Osteoblast (primary cell): ENCODE measurements at places on chromosomes 7 and 10. TPM values are rescaled to one million over a fixed set of nuclear protein-coding genes. Genes with fewer than 3 reads are reported as not detected.

The NXPH1 gene
- total RNA-seq, result not detected in 2 replicates

DNA sequence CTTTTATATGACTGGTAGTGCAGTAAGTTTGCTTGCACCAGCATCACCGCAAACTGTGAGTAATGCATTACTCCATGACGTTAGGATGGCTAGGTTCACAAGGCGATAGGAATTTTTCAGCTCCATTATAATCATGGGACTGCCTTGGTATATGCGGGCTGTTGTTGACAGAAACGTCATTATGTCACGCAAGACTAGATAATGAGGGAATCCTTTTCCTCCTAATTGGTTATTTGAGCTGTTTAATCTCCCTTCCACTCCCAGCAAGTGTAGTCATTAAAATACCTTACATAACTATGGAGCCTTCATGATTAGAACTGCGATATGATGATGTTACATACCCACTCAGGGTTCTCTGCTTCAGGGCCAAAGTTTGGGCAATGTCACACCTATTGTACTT, 17.3 kb downstream of the KLLN start:
- no peak for DNase-seq

- DNase-seq, result no peak
These were observed 211.1 kb downstream of the ZNF365 start for GRCh38 chr10:62585211-62585775.

DNA sequence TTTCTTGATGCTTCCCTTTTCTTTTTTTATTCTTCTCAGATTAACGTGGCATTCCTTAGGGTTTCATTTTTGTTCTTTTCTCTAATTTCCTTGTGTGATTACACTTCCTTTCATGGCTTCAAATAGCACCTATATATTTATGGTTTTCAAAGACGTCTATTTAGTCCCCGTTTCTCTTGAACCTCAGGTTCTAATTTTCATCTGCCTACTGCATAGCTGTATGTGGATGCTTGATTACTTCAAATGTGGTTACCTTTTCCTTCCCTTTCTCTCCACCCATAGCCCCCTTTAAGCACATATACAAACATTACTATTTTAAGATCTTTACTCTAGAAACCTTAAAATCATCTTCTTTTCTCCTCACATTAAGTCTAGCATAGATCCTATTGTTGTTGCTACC, 2.4 kb downstream of the TPST1 start:
- DNase-seq, result no peak
